Endothelial cell of umbilical vein (primary cell): ENCODE measurements at places on chromosomes 3 and 15. TPM values are rescaled to one million over a fixed set of nuclear protein-coding genes. Genes with fewer than 3 reads are reported as not detected.

The SAXO2 gene
- 0.67 and 5.2 TPM in 2 replicates for total RNA-seq

The OR4F6 gene
- not detected in 2 replicates for total RNA-seq

The CCDC54 gene
- not detected in 2 replicates for total RNA-seq

The CP gene
- total RNA-seq, result not detected in 2 replicates

The SLC41A3 gene
- 47.1 and 52.5 TPM in 2 replicates for total RNA-seq

The MAGI1 gene
- total RNA-seq, result 47.7 and 47.9 TPM in 2 replicates

The OR5K2 gene
- not detected in 2 replicates for total RNA-seq

The SLC2A2 gene
- total RNA-seq, result not detected in 2 replicates

The RHOV gene
- 0.18 and 0.20 TPM in 2 replicates for total RNA-seq

The ITIH3 gene
- total RNA-seq, result not detected in 2 replicates

The SYNPR gene
- not detected in 2 replicates for total RNA-seq

The IL17RD gene
- total RNA-seq, result 0.93 and 0.97 TPM in 2 replicates

The CATSPER2 gene
- 3.8 and 6.1 TPM in 2 replicates for total RNA-seq

The IMPG2 gene
- 0.71 and 0.76 TPM in 2 replicates for total RNA-seq
